ENCODE measurements at places on chromosomes 6 and 20. TPM values are rescaled to one million over a fixed set of nuclear protein-coding genes. Genes with fewer than 3 reads are reported as not detected.

MAP3K4 gene
- total RNA-seq: 27.5 TPM

DSN1 gene
- 3.3 TPM for total RNA-seq

CD109 gene
- 5.3 TPM for total RNA-seq

DNA sequence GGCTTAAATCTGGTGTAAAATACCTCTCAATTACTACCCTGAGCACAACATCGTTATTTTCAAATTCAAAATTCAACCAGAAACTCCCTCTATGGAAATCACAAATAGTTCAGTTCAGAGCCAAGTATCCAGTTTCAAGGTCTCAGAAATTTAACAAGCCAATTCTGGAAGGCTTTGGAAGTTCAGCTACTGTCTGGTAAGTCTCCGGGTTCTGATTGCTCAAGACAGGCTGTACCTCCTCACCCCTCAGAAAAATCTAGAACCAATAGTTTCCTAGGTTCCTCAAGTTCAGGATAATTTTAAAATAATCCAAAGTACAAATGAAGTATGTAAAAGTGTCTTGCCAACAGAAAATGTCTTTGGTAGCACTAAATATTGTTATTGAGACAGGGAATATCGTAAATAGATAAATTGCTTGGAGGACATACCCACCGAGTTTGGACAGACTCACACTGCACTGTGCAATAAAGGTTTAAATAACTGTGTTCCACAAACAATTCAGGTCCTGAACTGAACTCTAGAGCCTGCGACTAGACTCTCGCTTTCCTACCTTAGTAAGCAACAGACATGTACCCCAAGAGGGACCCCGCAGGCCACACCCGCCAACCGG, 729 bp downstream of the ATG5 start:
- H3K36me3 ChIP-seq: no peaks in the 10 kb centered on the region
- H3K4me1 ChIP-seq: peaks cover 4% of the 10 kb centered on the region
- peak overlapping the region; percentile 79 for H3K27ac ChIP-seq
- H3K27me3 ChIP-seq: no peaks in the 10 kb centered on the region
- no peak for DNase-seq

DNA sequence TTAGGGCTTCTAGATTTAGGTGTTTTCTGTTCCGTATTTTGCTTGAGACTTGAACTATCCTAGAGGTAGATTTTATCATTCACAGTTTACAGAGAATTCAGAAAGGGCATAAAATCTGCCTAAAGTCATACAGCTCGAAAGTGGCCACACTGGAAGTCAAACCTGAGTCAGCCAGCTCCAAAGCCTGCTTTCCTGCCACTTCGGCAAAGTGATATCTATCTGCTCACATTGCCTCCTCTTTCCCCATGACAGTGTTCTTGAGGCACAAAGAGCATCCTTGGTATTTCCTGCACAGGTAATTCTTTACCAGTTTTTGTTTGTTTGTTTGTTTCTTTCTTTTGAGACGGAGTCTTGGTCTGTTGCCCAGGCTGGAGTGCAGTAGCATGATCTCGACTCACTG, 19.4 kb upstream of the SCUBE3 start:
- H3K27me3 ChIP-seq: no peaks in the 10 kb centered on the region
- H3K27ac ChIP-seq: no peak overlapping the region

- H3K36me3 ChIP-seq: no peaks in the 10 kb centered on the region
- DNase-seq: no peak
- no peak overlapping the region for H3K27ac ChIP-seq
- H3K4me3 ChIP-seq: no peak overlapping the region
- no peaks in the 10 kb centered on the region for H3K27me3 ChIP-seq
Observed at GRCh38 chr6:63805808-63806572, 170.4 kb downstream of the PHF3 start.

- no peak for DNase-seq
- no peak overlapping the region for H3K27ac ChIP-seq
- H3K36me3 ChIP-seq: no peaks in the 10 kb centered on the region
- no peaks in the 10 kb centered on the region for H3K27me3 ChIP-seq
Observed at GRCh38 chr6:114040871-114041270, 69.9 kb upstream of the HDAC2 start.

GRCh38 chr6:105135056-105135455, 44.8 kb downstream of the POPDC3 start:
- H3K27ac ChIP-seq: no peak overlapping the region
- no peaks in the 10 kb centered on the region for H3K4me1 ChIP-seq
- no peaks in the 10 kb centered on the region for H3K36me3 ChIP-seq
- H3K4me3 ChIP-seq: no peak overlapping the region

DNA sequence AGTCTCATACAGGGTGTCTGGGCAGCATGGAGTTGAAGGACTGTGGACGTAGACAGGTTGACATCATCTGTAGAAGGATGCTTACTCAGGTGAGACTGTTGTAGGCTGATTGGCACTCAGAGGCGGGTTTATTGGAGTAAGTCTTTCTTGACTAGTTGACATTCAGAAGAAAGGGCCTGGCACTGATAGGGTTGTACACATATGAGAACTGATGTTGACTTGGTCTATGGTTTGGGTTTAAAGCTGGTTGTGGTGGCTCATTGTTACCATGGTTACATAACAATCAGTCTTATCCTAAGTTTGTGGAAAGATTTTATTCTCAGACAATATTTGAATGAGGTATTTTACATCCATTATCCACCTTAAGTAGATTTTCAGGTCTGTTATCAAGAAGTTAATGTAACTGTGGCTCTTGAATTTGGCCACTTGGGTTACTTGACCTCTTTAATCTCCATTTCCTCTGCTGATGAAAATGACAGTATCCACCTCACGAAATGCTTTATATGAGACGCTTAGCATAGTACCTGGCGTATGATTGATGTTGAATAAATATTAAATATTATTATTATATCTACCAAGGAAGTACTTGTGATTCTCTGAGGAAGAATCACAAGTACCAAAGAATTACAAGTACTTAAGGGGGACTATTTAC, 109.3 kb downstream of the DNAH8 start:
- H3K27me3 ChIP-seq: no peaks in the 10 kb centered on the region
- H3K4me3 ChIP-seq: no peak overlapping the region
- no peaks in the 10 kb centered on the region for H3K36me3 ChIP-seq
- no peaks in the 10 kb centered on the region for H3K4me1 ChIP-seq
- DNase-seq: no peak

- no peak overlapping the region for H3K27ac ChIP-seq
- H3K4me3 ChIP-seq: peak overlapping the region; percentile 74
- DNase-seq: peak; percentile 38
- H3K27me3 ChIP-seq: no peaks in the 10 kb centered on the region
- no peaks in the 10 kb centered on the region for H3K36me3 ChIP-seq
- H3K4me1 ChIP-seq: peaks cover 5% of the 10 kb centered on the region
Observed at GRCh38 chr6:27839626-27840475, 72.3 kb downstream of the OR2B2 start.

DNA sequence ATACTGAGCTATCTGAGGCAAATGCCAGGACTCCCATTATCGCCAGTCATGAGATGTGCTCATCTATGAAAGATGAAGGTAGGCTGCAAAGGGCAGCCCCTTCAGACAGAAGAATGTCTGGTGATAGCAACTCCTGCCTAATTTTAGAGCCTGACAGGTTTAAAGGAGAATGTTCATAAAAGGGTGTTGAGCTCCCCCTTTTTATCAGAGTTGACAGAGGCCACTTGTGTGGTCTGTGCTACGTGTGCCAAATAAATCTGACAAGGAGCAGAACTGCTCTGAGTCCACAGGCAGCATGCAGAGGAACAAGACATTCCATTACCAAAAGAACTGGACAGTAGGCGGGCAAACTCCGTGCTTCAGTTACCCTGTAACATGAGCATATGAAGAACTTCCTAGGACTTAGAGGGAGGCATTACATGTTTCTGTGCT, 101.8 kb downstream of the PREP start:
- H3K4me1 ChIP-seq: no peaks in the 10 kb centered on the region
- H3K36me3 ChIP-seq: no peaks in the 10 kb centered on the region
- H3K27ac ChIP-seq: no peak overlapping the region
- no peaks in the 10 kb centered on the region for H3K27me3 ChIP-seq
- H3K4me3 ChIP-seq: no peak overlapping the region

DNA sequence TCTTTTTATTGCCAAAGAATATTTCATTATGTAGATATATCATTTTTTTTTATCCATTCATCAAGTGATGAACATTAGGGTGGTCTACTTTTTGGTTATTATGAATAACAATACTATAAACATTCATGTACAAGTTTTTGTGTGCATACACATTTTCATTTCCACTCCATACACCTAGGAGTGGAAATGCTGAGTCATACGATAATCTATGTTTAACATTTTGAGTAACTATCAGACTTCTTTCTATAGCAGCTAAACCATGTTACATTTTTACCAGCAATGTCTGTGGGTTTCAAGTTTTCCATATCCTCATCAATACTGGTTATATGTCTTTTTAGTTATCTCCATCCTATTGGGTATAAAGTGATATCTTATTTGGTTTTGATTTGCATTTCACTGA, 65.7 kb downstream of the PRSS35 start:
- H3K4me3 ChIP-seq: no peak overlapping the region
- no peaks in the 10 kb centered on the region for H3K4me1 ChIP-seq
- H3K36me3 ChIP-seq: no peaks in the 10 kb centered on the region
- no peak for DNase-seq
- H3K27me3 ChIP-seq: no peaks in the 10 kb centered on the region
- H3K27ac ChIP-seq: no peak overlapping the region

GRCh38 chr6:93391965-93392364, 27.4 kb downstream of the EPHA7 start:
- H3K4me1 ChIP-seq: no peaks in the 10 kb centered on the region
- no peak for DNase-seq
- no peaks in the 10 kb centered on the region for H3K36me3 ChIP-seq
- no peak overlapping the region for H3K4me3 ChIP-seq
- no peak overlapping the region for H3K27ac ChIP-seq
- H3K27me3 ChIP-seq: no peaks in the 10 kb centered on the region
